Activated CD4-positive, alpha-beta T cell treated with anti-CD3 and anti-CD28 coated beads, Interleukin-2, amount 50 U/mL, for 4 hours (primary cell): ENCODE measurements at places on chromosomes 7 and 10.

GRCh38 chr10:16648366-16648765 is 126.7 kb upstream of the C1QL3 start:
- DNase-seq = no peak

GRCh38 chr10:90862908-90863514 is 5.2 kb upstream of the HTR7 start:
- DNase-seq = no peak

DNA sequence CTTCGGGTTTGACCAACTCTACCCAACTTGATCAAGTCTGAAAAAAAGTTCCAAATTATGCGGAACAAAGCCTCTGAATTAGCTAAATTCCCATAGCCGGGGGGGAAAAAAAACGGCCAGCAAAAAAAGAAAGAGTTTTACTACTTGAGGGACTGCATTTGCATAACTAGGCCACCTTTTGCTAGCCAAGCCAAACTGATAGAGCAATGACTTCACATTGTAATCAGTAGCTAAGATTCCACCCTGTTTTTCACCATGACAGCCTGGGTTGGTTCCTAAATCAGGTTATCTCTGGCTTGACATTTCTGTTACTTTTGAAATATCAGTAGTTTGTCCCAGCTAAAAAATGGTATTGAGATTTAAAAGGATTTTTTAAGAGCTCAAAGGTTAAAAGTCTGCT is 31.4 kb upstream of the CREB3L2 start:
- DNase-seq = no peak

DNA sequence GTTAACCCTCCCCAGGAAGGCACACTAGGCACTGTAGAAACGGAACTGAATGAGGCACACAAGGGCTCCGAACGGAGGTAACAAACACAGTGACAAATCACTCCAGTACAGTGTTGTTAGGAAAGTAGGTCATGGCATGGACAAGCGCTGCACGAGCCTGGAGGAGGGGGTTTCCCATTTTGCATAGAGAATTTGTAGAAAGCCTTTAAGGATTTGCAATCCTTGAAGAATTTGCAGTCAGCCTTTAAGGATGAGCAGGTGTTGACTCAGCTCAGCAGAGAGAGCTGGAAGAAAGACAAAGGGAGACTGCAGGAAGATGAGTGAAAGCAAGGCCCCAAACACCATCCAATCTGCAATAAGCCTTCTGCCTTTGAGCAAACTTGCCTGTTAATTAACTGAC is 51.1 kb upstream of the PPP1R3C start:
- no peak for DNase-seq

DNA sequence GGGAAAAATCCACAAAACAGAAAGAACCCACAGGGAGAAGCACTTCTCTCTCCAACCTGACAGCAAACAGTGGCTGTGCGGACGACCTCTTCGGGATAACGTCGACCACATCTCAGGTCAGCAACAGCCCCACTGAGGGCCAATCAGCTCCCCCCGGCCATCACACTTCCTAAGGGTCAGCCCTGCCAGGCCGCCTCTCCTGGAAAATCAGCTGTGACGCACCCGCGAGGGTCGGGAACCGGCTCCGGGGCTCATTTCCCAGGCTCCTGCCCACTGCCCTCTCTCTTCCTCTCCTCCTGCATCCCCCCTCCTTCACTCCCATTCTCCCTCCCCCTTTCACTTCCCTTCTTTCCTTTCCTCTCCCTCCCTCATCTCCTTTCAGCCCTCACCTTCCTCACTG is 118.3 kb downstream of the DIP2C start:
- no peak for DNase-seq

DNA sequence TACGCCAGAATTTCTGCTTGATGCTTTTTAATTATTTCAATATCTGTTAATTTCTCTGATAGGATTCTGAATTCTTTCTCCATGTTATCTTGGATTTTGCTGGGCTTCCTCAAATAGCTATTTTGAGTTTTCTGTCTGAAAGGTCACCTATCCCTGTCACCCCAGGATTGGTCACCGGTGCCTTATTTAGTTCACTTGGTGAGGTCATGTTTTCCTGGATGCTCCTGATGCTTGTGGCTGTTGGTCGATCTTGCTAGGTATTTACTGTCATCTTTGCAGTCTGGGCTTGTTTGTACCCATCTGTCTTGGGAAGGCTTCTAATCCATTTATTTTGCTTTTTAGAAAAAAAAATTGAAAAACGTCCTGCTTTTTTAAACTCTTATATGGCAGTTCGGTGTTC is 11.2 kb upstream of the PRKAR1B start:
- DNase-seq = no peak
